Glutamatergic neuron (in vitro differentiated cells): ENCODE measurements at places on chromosomes 13 and 19. TPM values are rescaled to one million over a fixed set of nuclear protein-coding genes. Genes with fewer than 3 reads are reported as not detected.

CEACAM19 gene
- total RNA-seq: 1.5 TPM

RYR1 gene
- 117 TPM for total RNA-seq

PPFIA3 gene
- 104 TPM for total RNA-seq

TNNT1 gene
- total RNA-seq: 19.3 TPM

FCHO1 gene
- total RNA-seq: 45.2 TPM

ARRDC2 gene
- total RNA-seq: 4.0 TPM

CLEC11A gene
- total RNA-seq: 4.0 TPM

NUCB1 gene
- total RNA-seq: 115 TPM

ANGPTL4 gene
- total RNA-seq: 0.51 TPM

APC2 gene
- total RNA-seq: 371 TPM

GZMM gene
- 0.47 TPM for total RNA-seq

LPAR2 gene
- total RNA-seq: 364 TPM

WDR88 gene
- total RNA-seq: not detected
